ENCODE measurements at places on chromosomes 4 and X. TPM values are rescaled to one million over a fixed set of nuclear protein-coding genes. Genes with fewer than 3 reads are reported as not detected.

MTCP1 gene
- 119 TPM for polyA plus RNA-seq

AMBN gene
- polyA plus RNA-seq = not detected

AR gene
- 0.98 TPM for polyA plus RNA-seq

IQCM gene
- not detected for polyA plus RNA-seq

RAI2 gene
- polyA plus RNA-seq = 13.3 TPM

TCP11X2 gene
- not detected for polyA plus RNA-seq

MTNR1A gene
- polyA plus RNA-seq = not detected

SLITRK4 gene
- polyA plus RNA-seq = 9.1 TPM

TLR3 gene
- polyA plus RNA-seq = 1.3 TPM

SLC49A3 gene
- 11.1 TPM for polyA plus RNA-seq

SLC39A8 gene
- polyA plus RNA-seq = 2.0 TPM

CTAG1A gene
- 0.34 TPM for polyA plus RNA-seq

YY2 gene
- polyA plus RNA-seq = 1.9 TPM

SOWAHD gene
- polyA plus RNA-seq = 0.13 TPM

AFP gene
- polyA plus RNA-seq = 0.16 TPM

N4BP2 gene
- 2.7 TPM for polyA plus RNA-seq

ARHGEF38 gene
- not detected for polyA plus RNA-seq

DUSP21 gene
- polyA plus RNA-seq = not detected

FGD1 gene
- polyA plus RNA-seq = 14.2 TPM

CSN1S1 gene
- not detected for polyA plus RNA-seq

BMPR1B gene
- polyA plus RNA-seq = 4.9 TPM

ASMT gene
- 0.40 TPM for polyA plus RNA-seq

RAB41 gene
- polyA plus RNA-seq = not detected

PNMA5 gene
- polyA plus RNA-seq = 0.16 TPM

MGARP gene
- polyA plus RNA-seq = 136 TPM

PACRGL gene
- 13.2 TPM for polyA plus RNA-seq

Measured in adrenal gland (tissue), 19 donors.